Spinal cord (tissue), 10 donors: ENCODE measurements at places on chromosomes 6 and 20.

GRCh38 chr6:144873623-144874378 is 588.7 kb downstream of the UTRN start:
- H3K4me1 ChIP-seq: no peaks in the 10 kb centered on the region
- H3K27me3 ChIP-seq: no peaks in the 10 kb centered on the region
- DNase-seq: no peak
- H3K27ac ChIP-seq: no peak overlapping the region
- H3K36me3 ChIP-seq: no peaks in the 10 kb centered on the region
- no peak overlapping the region for H3K4me3 ChIP-seq

DNA sequence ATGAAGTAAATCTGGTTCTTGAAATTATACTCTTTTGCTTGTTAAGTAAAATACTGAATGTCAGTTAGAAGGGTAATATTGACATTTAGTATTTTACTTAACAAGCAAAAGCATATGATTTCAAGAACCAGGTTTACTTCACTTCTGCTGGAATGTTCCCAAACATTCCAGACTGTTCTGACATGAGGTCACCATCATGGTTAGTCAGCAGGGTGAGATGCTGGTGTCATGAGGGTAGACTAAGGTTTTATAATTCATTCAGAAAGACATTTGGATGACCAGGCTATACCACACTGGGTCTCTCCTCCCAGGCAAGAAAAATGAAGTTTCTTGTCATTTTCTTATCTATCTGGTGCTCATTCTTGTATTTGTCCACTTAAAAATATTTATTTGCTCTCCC is 414.4 kb upstream of the MMS22L start:
- H3K27me3 ChIP-seq: no peaks in the 10 kb centered on the region
- no peaks in the 10 kb centered on the region for H3K4me1 ChIP-seq
- H3K27ac ChIP-seq: no peak overlapping the region
- no peaks in the 10 kb centered on the region for H3K36me3 ChIP-seq

DNA sequence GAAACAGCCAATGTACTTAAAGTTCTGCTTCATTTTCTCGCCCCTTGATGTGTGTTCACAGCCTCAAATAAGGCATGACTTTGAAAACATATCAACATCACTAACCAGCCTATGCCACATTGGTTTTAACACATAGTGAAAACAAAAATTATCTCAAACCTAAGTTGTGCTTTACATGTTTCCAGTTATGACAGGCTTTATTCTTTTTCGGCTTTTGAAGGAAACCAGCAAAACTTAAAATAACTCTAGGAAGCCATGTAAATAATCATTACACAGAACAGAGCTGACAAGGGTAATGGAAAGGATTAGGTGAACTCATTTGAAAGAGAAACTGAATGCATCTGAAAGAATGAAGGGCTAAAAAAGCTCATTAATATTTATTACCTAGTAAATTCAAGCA is 42.1 kb downstream of the BMP5 start:
- no peaks in the 10 kb centered on the region for H3K27me3 ChIP-seq
- no peaks in the 10 kb centered on the region for H3K4me1 ChIP-seq
- DNase-seq: no peak
- no peak overlapping the region for H3K4me3 ChIP-seq
- H3K36me3 ChIP-seq: no peaks in the 10 kb centered on the region
- H3K27ac ChIP-seq: no peak overlapping the region

DNA sequence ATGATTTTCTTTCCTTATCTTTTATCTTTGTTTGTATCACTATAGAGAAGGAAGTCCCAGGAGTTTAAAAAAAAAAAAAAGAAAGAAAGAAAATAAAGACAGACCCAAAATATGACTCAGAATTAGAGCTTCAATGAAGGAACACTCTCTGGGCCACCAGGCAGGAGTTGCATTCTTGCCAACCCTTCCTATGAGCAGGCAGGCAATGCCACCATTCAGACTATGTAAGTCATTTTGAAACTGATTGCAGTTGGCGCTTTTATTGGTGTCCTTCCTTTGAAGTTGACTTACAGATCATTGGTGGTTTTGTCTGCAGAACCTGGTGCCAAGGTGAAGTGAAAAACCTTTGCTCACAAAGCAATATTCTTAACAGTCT is 50.3 kb downstream of the MYB start:
- H3K36me3 ChIP-seq: no peaks in the 10 kb centered on the region
- H3K27me3 ChIP-seq: no peaks in the 10 kb centered on the region
- DNase-seq: no peak
- no peak overlapping the region for H3K27ac ChIP-seq

DNA sequence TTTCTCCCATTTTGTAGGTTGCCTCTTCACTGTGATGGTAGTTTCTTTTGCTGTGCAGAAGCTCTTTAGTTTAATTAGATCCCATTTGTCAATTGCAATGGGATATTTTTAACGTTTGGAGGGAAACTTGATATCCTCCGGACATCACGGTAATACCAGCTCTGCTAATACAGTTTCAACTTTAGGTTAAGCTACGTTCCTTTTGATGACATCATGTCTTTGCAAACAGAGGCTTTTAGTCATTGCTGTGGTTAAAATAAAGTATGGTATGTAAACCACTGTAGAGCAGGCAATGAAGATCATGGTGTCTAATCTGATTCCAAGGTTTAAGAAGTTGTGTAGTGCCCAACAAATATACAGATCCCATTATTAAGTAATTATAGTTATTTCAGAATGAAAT is 168.0 kb upstream of the CHD6 start:
- no peak overlapping the region for H3K4me3 ChIP-seq
- DNase-seq: no peak
- H3K27ac ChIP-seq: no peak overlapping the region
- no peaks in the 10 kb centered on the region for H3K4me1 ChIP-seq
- no peaks in the 10 kb centered on the region for H3K36me3 ChIP-seq

DNA sequence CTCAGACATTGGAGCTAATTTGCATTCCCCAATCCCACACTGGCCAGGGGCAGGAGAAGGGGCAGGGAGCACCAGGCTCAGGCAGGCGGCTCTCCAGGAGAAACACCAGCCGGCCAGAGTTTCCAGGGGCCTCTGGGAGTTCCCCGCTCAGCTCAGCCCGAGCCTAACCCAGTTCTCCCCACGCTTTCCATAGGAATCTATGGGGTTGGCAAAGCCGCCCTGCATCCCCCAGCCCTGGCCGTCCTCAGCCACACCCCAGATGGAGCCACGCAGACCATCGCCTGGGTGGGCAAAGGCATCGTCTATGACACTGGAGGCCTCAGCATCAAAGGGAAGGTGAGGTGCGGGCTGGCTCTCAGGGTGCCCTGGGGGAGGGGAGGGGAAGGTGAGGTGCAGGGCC is 8.2 kb downstream of the NPEPL1 start:
- no peak for DNase-seq
- no peak overlapping the region for H3K27ac ChIP-seq
- H3K27me3 ChIP-seq: no peaks in the 10 kb centered on the region

DNA sequence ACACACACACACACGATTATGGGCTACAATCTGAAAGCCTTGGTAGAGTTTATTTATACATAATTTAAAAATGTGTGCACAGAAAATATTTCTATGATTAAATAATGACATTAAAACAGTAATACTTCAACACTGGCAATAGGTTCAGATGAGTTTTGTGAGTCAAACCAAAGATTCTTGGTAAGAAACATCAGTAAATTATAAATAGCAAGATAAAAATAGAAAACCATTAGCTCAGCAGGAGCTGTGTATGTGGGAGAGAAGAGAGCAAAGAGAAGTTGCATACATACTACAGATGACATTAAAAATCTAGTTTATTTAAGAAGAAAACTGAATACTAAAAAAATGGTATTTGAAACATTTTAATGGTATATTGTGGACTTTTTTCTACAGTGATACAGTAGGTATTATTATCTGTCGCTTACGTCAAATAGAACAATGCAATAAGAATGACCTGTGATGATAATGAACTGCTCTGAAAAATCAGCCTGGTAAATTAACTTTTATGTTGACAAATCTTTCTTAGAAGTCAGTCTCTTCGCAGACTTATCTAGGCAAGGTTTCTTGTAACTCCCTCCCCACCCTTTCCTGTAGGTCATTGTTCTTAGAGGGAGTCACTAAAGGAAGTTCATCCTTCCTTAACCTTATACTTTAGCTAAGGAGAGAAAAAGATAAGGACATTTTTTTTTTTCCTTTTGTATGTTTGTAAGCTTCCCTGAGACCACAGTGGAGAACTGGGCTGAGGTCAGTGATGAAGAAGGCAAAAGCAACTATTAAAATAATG is 149.3 kb downstream of the GJA1 start:
- no peaks in the 10 kb centered on the region for H3K36me3 ChIP-seq
- no peaks in the 10 kb centered on the region for H3K4me1 ChIP-seq
- H3K27ac ChIP-seq: no peak overlapping the region

- H3K36me3 ChIP-seq: peaks cover 46% of the 10 kb centered on the region
- H3K4me1 ChIP-seq: peaks cover 60% of the 10 kb centered on the region
Observed at GRCh38 chr20:36825385-36826104, 50.4 kb upstream of the TLDC2 start.

DNA sequence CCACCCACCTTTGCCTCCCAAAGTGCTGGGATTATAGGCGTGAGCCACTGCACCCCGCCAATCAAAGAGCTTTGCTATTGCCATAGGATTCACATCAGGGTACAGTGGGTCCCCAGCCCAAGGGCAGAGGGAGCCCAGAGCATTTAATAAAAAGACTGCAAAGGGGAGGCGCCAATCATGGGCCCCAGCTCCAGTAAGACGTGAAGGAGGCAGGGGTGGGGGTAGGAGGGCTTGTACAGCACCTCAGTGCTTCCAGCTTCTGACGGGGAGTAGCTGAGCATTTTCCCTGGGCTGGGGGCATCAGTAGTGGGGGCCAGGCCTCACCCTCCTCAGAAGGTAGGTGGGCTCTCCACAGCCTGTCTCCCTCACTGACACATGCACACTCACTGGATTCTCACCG is 1.5 kb downstream of the ADA start:
- H3K27me3 ChIP-seq: peaks cover 24% of the 10 kb centered on the region
- no peaks in the 10 kb centered on the region for H3K36me3 ChIP-seq
- peaks cover 33% of the 10 kb centered on the region for H3K4me1 ChIP-seq
- no peak for DNase-seq

GRCh38 chr20:10672624-10673127 is 1.1 kb downstream of the JAG1 start:
- DNase-seq: peak; percentile 65
- no peaks in the 10 kb centered on the region for H3K36me3 ChIP-seq
- H3K4me3 ChIP-seq: peak overlapping the region; percentile 89
- H3K4me1 ChIP-seq: peaks cover 37% of the 10 kb centered on the region
- H3K27ac ChIP-seq: peak overlapping the region; percentile 80

DNA sequence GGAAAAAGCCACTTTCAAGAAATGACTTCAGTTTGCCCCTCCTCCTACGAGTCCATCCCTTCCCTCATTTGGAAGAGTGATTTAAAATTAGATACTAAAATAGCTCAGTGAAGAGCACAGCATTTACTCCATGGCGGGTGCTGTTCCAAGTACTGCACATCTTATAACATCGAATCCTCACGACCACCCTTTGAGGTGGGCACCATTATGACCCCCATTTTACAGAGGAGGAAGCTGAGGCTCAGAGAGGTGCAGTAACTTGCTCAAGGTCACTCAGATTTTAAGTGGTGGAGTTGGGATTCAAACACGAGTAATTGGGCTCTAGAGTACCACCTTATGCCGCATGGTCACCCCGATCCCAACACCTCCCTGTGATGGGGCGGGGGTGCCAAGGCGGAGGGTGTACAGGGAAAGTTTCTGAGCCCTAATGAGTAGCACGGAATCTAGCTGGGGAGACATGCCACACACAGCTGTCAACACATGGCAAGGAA is 25.5 kb downstream of the TTBK1 start:
- DNase-seq: no peak
- peaks cover 32% of the 10 kb centered on the region for H3K4me1 ChIP-seq
- no peaks in the 10 kb centered on the region for H3K27me3 ChIP-seq
- no peak overlapping the region for H3K27ac ChIP-seq
- H3K36me3 ChIP-seq: peaks cover 53% of the 10 kb centered on the region

DNA sequence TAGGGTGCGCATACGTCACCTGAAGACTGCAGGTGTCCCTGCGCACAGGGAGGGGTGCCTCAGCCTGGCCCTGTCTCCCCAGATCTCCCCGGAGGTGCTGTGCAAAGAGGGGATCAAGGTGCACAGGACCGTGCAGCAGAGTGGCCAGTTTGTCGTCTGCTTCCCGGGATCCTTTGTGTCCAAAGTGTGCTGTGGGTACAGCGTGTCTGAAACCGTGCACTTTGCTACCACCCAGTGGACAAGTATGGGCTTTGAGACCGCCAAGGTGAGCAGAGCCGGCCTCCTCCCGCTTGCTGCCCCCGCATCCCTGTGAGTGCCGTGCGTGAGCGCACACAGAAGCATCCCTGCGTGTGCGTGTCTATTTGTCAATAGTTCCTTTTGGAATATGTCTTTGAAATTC is 150.7 kb downstream of the DTNBP1 start:
- H3K27me3 ChIP-seq: no peaks in the 10 kb centered on the region
- DNase-seq: no peak
- no peak overlapping the region for H3K27ac ChIP-seq
- H3K36me3 ChIP-seq: peaks cover 82% of the 10 kb centered on the region

DNA sequence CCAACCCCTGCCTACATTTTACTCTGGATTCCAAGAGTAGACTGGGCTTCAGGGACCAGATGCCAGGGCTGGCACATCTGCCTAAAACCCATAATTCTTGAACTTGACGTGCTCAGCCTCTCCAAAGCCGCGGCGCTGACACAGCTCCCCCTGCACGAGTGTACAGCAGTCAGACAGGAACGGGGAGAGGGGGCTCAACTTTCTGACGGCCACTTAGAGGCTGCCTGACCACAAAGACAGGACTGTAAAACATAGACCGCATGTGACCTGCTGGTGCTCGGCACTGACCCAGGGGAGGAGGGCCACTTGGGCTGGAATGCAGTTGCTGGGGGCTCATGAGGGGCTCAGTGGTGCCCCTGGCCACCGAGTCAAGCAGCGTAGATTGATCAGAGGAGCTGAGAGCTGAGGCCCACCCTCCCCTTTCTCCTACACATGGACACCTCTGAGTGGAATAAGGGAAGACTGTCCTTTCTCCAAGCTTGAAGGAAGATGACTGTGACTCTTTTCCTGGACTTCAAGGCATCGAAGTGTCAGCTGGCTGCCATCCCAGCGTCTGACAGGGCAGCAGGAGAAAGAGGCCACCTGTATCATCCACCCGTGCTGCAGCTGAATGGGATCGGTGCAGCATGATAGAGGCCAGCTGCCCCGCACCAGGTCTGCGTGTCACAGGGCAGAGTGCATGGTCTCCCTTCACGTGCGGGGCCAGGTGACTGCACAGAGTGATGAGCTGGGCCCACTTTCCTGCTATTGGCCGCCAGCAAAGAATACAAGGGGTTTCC is 171.3 kb upstream of the AGPAT4 start:
- H3K27me3 ChIP-seq: no peaks in the 10 kb centered on the region
- H3K4me3 ChIP-seq: no peak overlapping the region
- H3K4me1 ChIP-seq: peaks cover 49% of the 10 kb centered on the region
- DNase-seq: peak; percentile 63
- no peaks in the 10 kb centered on the region for H3K36me3 ChIP-seq

DNA sequence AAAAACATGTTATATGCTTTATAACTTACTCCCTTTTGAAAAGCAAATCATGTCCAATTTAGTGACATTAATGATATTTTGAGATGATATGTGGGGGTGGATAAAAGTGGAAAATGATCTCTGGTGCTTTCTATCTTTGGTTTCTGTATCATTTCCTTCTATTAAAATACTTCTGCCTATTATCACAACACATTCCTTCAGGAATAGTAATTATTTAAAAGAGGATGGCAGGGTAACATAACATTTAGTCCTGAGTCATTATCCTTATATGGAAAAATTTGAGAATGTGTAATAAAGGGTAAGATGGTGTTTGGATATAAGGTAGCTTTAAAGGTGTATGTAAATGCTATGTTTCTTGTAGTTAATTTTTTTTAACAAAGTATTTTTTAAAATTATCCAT is 657.7 kb downstream of the PHF3 start:
- no peak for DNase-seq
- H3K4me1 ChIP-seq: no peaks in the 10 kb centered on the region
- no peaks in the 10 kb centered on the region for H3K36me3 ChIP-seq
- H3K27ac ChIP-seq: no peak overlapping the region
- H3K27me3 ChIP-seq: no peaks in the 10 kb centered on the region
